ENCODE measurements at places on chromosomes 13 and 19. TPM values are rescaled to one million over a fixed set of nuclear protein-coding genes. Genes with fewer than 3 reads are reported as not detected.

- H3K4me1 ChIP-seq = peaks cover 13% of the 10 kb centered on the region
- H3K4me3 ChIP-seq = no peak overlapping the region
- no peaks in the 10 kb centered on the region for H3K27me3 ChIP-seq
These were observed 20.6 kb downstream of the GRIN2D start for GRCh38 chr19:48413879-48414587.

DNA sequence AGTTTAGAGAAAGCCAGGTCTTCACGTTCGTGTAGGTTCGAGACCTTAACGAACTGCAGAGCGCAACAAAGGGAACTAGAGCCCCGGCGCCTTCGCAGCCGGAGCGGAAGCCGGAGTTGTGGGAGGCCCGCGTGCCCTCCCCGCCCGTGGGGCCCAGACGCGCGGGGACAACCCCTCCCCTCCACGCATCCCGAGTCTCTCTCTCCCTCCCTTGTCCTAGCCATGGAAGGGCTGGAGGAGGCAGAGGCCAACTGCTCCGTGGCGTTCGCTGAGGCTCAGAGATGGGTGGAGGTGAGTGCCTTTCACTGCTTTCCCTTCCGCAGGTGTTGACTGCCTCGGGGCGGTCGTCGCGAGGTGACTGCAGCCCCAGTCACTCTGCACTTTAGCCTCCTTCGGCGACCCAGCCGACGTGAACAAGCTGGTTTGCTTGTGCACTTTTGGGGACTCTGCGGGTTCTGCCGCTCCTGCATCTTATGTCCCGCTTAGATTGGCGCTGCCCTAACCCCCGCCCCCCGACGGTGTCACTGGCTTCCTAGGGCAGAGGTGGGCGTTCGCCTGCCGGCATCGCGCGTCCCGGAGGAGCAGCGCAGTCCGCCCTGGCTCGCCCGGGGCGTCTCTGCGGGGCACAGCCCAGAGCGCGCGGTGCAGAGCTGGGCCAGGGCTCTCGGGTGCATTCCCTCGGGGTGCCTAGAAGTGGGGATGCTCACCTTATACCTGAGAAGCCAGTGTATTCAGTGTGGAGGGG is 478 bp downstream of the LMO7 start:
- peak overlapping the region; percentile 53 for H3K4me3 ChIP-seq
- no peak for DNase-seq
- peaks cover 16% of the 10 kb centered on the region for H3K4me1 ChIP-seq
- no peaks in the 10 kb centered on the region for H3K36me3 ChIP-seq
- peak overlapping the region; percentile 71 for H3K27ac ChIP-seq

- H3K36me3 ChIP-seq = peaks cover 36% of the 10 kb centered on the region
- H3K4me1 ChIP-seq = no peaks in the 10 kb centered on the region
- H3K27ac ChIP-seq = no peak overlapping the region
- DNase-seq = no peak
These were observed 14.9 kb downstream of the MAP2K2 start for GRCh38 chr19:4108767-4109625.

The CYSLTR2 gene
- 0.49 TPM for total RNA-seq

The INTS6 gene
- total RNA-seq = 56.2 TPM

The PNMA8B gene
- 2.7 TPM for total RNA-seq

- H3K36me3 ChIP-seq = peaks cover 3% of the 10 kb centered on the region
- H3K27ac ChIP-seq = no peak overlapping the region
- DNase-seq = no peak
- no peaks in the 10 kb centered on the region for H3K27me3 ChIP-seq
- H3K4me3 ChIP-seq = no peak overlapping the region
These were observed 133.2 kb downstream of the VWA8 start for GRCh38 chr13:41827507-41828213.

DNA sequence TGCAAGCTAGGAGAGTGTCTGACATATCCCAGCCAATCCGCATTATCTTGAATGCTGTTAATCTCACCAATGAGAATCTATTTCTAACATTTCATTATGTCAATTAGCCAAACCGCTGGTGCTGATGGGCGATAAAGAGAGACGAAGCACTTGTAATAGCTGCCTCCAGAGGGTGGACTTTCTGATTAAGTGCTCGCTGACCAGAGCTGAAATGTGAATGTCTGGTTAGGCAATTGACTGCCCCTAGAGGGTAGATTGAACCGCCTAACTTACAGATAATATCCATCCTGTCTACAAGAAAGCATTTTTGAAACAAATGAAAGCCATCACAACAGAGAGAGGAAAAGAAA is 552 bp upstream of the GRWD1 start:
- H3K36me3 ChIP-seq = peaks cover 2% of the 10 kb centered on the region
- H3K27me3 ChIP-seq = no peaks in the 10 kb centered on the region
- peak overlapping the region; percentile 93 for H3K4me3 ChIP-seq

GRCh38 chr19:2150794-2151338 is 500 bp downstream of the AP3D1 start:
- no peaks in the 10 kb centered on the region for H3K36me3 ChIP-seq
- DNase-seq = no peak
- H3K4me3 ChIP-seq = peak overlapping the region; percentile 81
- H3K27me3 ChIP-seq = no peaks in the 10 kb centered on the region
- peaks cover 42% of the 10 kb centered on the region for H3K4me1 ChIP-seq

- no peaks in the 10 kb centered on the region for H3K36me3 ChIP-seq
- H3K27me3 ChIP-seq = no peaks in the 10 kb centered on the region
- no peak overlapping the region for H3K4me3 ChIP-seq
- H3K27ac ChIP-seq = no peak overlapping the region
These were observed 793.9 kb upstream of the PCDH9 start for GRCh38 chr13:68023838-68024581.

DNA sequence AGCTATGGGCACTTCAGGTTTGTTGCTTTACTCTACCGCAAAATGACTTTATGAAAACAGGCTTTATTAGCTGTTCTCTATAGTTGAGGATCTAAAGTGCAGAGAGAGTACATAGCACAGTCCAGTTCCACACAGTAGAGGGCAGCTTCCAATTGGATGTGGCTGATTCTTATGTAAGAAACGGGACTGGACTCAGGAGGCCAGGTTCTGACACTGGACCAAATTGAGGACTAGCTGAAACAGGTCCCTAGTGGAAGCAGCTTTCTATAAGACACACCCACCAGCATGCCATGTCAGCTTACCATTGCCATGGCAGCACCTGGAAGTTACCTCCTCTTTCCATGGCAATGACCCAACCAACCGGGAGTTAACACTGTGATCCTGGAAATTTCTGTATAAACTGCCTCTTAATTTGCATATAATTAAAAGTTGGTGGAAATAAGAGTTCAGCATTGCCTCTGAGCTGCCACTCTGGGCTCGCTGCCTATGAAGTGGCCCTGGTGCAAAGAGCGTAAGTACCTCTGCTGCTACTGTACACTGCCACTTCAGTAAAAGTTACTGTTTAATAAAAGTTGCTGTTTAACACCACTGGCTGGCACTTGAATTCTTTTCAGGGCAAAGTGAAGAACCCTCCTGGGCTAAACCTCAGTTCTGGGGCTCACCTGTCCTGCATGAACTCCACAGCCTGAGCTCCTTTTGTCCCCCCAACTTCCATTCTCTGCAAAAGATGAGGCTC is 211.9 kb upstream of the SLC10A2 start:
- no peak overlapping the region for H3K27ac ChIP-seq
- H3K4me3 ChIP-seq = no peak overlapping the region
- DNase-seq = no peak
- no peaks in the 10 kb centered on the region for H3K27me3 ChIP-seq
- H3K36me3 ChIP-seq = no peaks in the 10 kb centered on the region
- no peaks in the 10 kb centered on the region for H3K4me1 ChIP-seq

The ZNF525 gene
- 6.4 TPM for total RNA-seq

DNA sequence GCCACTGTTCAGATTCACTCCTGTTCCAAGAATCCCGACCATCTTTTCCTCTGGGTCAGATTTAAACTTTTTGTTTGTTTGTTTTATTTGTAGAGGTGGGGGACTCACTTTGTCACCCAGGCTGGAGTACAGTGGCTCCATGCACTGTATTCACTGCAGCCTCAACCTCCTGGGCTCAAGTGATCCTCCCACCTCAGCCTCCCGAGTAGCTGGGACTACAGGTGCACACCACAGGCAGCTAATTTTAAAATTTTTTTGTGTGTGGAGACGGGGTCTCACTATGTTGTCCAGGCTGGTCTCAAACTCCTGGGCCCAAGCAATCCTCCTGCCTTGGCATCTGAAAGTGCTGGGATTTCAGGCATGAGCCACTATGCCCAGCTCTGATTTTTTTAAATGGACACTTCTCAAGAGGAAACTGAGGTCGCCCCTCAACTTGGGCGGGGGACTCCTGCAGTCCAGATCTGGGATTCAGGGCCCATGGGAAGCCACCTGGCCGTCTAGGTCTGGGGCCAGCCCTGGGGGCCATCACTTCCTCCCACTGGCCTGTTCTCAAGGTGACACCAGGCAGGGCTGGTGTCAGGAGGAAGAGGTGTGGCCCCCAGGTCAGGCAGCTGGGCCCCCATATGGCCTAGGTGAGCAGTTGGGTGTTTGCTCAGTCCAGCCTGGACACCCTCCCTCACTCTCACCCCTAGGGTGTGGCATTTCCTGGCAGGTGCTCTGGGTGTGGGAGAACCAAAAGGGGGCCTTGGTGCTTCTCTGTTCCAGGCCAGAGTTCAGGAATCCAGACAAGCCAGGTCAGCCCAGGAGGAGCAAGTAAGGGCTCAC is 1.3 kb downstream of the B3GNT3 start:
- no peak overlapping the region for H3K4me3 ChIP-seq
- H3K4me1 ChIP-seq = no peaks in the 10 kb centered on the region
- DNase-seq = no peak
- H3K36me3 ChIP-seq = no peaks in the 10 kb centered on the region

DNA sequence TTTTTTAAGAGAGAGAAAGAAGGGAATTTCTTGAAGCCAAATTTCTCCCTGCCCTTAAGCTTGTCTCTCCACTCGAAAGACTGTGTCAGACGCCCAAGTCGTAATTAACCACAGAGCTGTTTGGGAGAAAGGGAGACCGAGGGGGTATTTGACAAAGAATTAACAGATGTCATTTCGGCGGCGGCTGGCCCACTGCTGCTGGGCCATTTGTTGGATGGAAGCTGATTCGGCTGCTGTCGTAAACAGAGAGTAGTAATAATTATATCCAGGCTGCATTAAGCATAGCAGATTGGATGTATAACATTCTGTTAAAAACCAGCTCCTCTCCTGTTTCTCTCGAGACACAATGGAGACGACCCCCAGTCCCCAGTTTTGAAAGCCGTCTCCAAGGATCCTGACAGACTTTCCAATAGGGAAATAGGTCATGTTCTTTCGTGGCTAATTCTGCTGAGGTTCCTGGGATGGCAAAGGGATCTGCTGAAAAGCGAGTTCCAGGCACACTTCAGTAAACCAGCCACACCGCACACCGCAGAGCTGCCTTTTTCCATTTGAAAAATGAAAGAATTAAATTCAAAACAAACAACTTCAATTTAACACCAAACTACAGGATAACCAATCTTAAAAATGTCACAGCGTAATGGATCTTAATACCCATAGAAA is 71.5 kb downstream of the KCTD15 start:
- H3K27me3 ChIP-seq = no peaks in the 10 kb centered on the region
- peaks cover 25% of the 10 kb centered on the region for H3K4me1 ChIP-seq
- H3K4me3 ChIP-seq = peak overlapping the region; percentile 23
- H3K27ac ChIP-seq = peak overlapping the region; percentile 70
- H3K36me3 ChIP-seq = no peaks in the 10 kb centered on the region
- no peak for DNase-seq

GRCh38 chr13:90414691-90415596 is 932.5 kb upstream of the MIR17HG start:
- no peaks in the 10 kb centered on the region for H3K4me1 ChIP-seq
- no peaks in the 10 kb centered on the region for H3K27me3 ChIP-seq
- no peak for DNase-seq
- no peak overlapping the region for H3K27ac ChIP-seq
- no peaks in the 10 kb centered on the region for H3K36me3 ChIP-seq

GRCh38 chr19:39749981-39750380 is 12.2 kb upstream of the CLC start:
- H3K27me3 ChIP-seq = no peaks in the 10 kb centered on the region
- H3K36me3 ChIP-seq = no peaks in the 10 kb centered on the region
- H3K4me3 ChIP-seq = no peak overlapping the region
- DNase-seq = no peak
- no peaks in the 10 kb centered on the region for H3K4me1 ChIP-seq

The GJB2 gene
- 217 TPM for total RNA-seq

The DNAAF3 gene
- total RNA-seq = 5.6 TPM

- no peaks in the 10 kb centered on the region for H3K36me3 ChIP-seq
- DNase-seq = no peak
- H3K4me1 ChIP-seq = peaks cover 21% of the 10 kb centered on the region
- H3K27me3 ChIP-seq = no peaks in the 10 kb centered on the region
- peak overlapping the region; percentile 84 for H3K27ac ChIP-seq
These were observed 1.1 kb downstream of the ZNF850 start for GRCh38 chr19:36771261-36772231.

The GARIN5A gene
- total RNA-seq = not detected

The CALR3 gene
- not detected for total RNA-seq

- H3K4me1 ChIP-seq = no peaks in the 10 kb centered on the region
- no peaks in the 10 kb centered on the region for H3K36me3 ChIP-seq
- H3K27ac ChIP-seq = no peak overlapping the region
- no peak for DNase-seq
- H3K27me3 ChIP-seq = no peaks in the 10 kb centered on the region
- no peak overlapping the region for H3K4me3 ChIP-seq
These were observed 135.0 kb upstream of the ZNF536 start for GRCh38 chr19:30237140-30237539.

DNA sequence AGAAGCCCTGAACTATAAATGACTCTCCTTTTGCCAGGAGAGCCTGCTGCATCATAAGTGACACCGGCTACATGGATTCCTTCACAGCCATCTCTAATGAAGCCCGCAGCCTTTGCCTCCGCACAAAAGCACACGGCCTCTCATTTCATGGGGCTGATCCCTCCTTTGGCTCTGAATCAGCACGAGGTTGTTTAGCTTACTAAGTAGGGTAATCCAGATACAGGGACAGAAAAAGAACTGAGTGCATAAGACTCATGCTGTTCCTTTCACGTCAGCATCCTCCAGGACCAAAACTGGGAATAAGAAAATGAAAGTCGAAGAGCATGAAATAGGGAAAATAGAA is 136.3 kb downstream of the DCT start:
- H3K27me3 ChIP-seq = no peaks in the 10 kb centered on the region
- H3K4me3 ChIP-seq = no peak overlapping the region
- H3K4me1 ChIP-seq = peaks cover 15% of the 10 kb centered on the region

DNA sequence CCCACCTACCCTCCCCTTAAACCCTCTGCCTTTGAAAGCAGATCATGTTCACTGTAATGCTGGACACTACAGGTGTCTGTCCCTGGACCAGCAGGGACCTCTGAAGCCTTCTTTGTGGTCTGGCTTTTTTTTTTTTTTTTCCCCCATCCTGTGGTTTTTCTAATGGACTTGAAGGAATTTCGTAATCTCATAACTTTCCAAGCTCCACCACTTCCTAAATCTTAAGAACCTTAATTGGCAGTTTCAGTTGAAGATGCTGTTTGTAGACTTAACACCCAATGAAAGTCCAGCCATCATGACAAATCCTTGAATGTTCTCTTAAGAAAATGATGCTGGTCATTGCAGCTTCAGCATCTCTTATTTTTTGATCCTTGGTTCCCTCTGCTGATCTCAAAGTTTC is 45.0 kb upstream of the LRCH1 start:
- no peaks in the 10 kb centered on the region for H3K27me3 ChIP-seq
- no peak overlapping the region for H3K27ac ChIP-seq

GRCh38 chr13:76522083-76522755 is 364.0 kb downstream of the KCTD12 start:
- DNase-seq = no peak
- no peaks in the 10 kb centered on the region for H3K36me3 ChIP-seq
- H3K4me1 ChIP-seq = no peaks in the 10 kb centered on the region
- H3K27ac ChIP-seq = no peak overlapping the region
- no peak overlapping the region for H3K4me3 ChIP-seq
- H3K27me3 ChIP-seq = no peaks in the 10 kb centered on the region

- DNase-seq = no peak
- H3K27me3 ChIP-seq = no peaks in the 10 kb centered on the region
- H3K36me3 ChIP-seq = no peaks in the 10 kb centered on the region
- H3K27ac ChIP-seq = no peak overlapping the region
- peaks cover 13% of the 10 kb centered on the region for H3K4me1 ChIP-seq
- H3K4me3 ChIP-seq = no peak overlapping the region
These were observed 36.3 kb upstream of the LSM14A start for GRCh38 chr19:34135821-34136611.

The ZNF583 gene
- 2.2 TPM for total RNA-seq

The CXCL17 gene
- 2.9 TPM for total RNA-seq

Data from vagina (tissue), 2 donors.